ENCODE measurements at places on chromosomes 5 and 9. TPM values are rescaled to one million over a fixed set of nuclear protein-coding genes. Genes with fewer than 3 reads are reported as not detected.

- no peak overlapping the region for H3K4me3 ChIP-seq
- no peaks in the 10 kb centered on the region for H3K36me3 ChIP-seq
Observed at GRCh38 chr9:132548751-132549640, 33.4 kb upstream of the BARHL1 start.

Gene NIPAL4
- total RNA-seq = not detected

Gene STPG3
- total RNA-seq = 0.46 TPM

Gene SAPCD2
- 50.3 TPM for total RNA-seq

Gene PIP5K1B
- total RNA-seq = not detected

DNA sequence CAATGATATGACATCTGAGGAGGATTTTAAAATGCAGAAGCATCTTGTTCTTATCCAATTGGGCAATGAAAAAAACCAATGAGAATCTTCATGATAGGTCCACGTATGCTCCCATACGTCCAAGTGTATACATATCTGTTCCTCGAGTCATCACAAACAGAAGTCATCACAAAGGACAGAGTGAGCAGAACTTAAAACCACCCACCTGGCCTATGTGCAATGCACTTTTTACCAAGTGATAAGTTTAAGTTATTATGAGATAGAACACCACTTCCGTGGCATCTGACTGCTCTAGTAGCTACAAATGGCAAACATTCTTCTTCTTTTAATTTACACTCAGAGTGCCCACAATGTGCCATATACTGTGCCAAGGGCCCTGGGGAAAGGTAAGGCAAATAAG is 82.4 kb downstream of the PPP2R2B start:
- no peaks in the 10 kb centered on the region for H3K36me3 ChIP-seq
- no peak for DNase-seq
- 0 out of 2 replicates have a peak, but pooled peaks cover 14% of the 10 kb centered on the region for H3K27me3 ChIP-seq
- H3K4me3 ChIP-seq = no peak overlapping the region

GRCh38 chr5:173802670-173803165 is 85.4 kb upstream of the CPEB4 start:
- no peaks in the 10 kb centered on the region for H3K27me3 ChIP-seq
- peak; percentile 63 for DNase-seq
- no peak overlapping the region for H3K4me3 ChIP-seq
- 0 out of 2 replicates have a peak overlapping the region, but pooled peaks have one; percentile 3 for H3K27ac ChIP-seq
- H3K36me3 ChIP-seq = no peaks in the 10 kb centered on the region

DNA sequence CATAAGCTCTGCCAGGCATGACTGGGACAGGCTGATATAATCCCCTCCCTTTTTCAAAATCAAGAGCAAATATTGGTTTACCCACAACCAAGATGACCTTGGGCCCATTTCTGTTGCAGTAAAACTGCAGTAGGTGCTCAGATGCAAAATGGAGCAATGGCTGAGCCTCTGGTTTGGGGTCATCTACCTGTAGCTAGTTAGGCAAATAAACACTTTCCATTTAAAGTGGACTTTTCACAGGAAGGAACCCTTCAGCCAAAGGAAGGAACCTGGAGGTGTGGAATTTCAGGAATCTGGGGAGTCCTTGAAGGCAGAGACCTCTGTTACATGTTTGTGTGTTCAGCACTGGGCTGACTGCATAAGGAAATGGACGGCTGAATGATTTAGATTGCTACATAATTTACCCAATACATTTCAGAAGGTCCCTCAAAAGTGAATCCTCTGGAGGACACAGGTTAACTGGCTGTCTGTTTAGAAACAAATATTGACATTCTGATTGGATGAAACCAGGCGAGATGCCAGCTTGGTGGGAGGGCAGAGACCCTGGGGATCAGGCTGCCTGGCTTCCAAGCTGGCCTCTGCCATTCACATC is 170.1 kb upstream of the ZNF618 start:
- no peak for DNase-seq
- H3K4me3 ChIP-seq = no peak overlapping the region
- H3K27me3 ChIP-seq = peaks cover 60% of the 10 kb centered on the region
- H3K4me1 ChIP-seq = no peaks in the 10 kb centered on the region
- H3K36me3 ChIP-seq = no peaks in the 10 kb centered on the region

All from PC-9 (cell line).